ENCODE measurements at places on chromosomes 7 and 10.

- peak; percentile 7 for DNase-seq
Measured at GRCh38 chr7:44060948-44061644, 4.3 kb downstream of the PGAM2 start.

DNA sequence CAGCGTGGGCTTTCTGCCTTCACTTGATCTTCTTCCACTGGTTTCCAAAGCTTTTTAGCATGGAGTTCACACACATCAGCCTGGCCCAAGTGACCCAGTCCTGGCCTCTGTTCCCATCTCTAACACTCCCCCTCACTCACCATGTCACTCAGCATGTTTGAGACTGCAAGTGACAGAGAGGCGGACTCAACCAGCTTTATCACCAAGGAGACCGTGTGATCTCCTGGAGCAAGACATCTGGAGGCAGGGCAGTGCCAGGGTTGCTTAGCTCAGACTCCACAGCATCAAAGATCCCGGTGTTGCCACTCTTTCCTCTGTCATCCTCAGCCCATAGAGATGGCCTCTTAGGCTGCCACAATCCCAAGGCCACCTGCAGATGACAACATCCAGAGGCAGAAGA is 39.4 kb downstream of the FAM241B start:
- no peak for DNase-seq

DNA sequence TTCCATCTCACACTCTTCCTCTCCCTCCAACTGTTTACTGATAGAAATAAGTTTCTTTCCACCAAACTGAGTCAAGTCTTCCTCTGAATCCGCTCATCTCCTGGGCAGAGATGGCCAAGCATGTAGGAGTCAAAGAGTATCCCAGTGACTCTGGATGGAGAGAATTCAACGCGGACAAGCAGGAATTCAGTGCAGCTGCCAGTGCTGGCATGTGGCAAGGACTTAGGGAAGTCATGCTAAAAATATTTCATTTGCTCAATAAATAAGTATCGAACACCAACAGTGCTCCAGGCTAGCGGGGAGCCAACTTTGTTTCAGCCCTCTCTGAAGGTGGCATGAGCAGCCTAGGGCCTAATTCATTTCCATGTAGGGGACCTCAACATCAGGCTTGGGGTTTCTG is 351.6 kb upstream of the ZMIZ1 start:
- DNase-seq: no peak

- no peak for DNase-seq
Measured at GRCh38 chr10:62047228-62047892, 145.9 kb downstream of the ARID5B start.

GRCh38 chr7:128393526-128394330 is 16.1 kb downstream of the IMPDH1 start:
- no peak for DNase-seq

- DNase-seq: no peak
Measured at GRCh38 chr7:74287303-74288033, 1.7 kb upstream of the CLIP2 start.

GRCh38 chr7:65342723-65343629 is 30.7 kb upstream of the ZNF92 start:
- DNase-seq: no peak

DNA sequence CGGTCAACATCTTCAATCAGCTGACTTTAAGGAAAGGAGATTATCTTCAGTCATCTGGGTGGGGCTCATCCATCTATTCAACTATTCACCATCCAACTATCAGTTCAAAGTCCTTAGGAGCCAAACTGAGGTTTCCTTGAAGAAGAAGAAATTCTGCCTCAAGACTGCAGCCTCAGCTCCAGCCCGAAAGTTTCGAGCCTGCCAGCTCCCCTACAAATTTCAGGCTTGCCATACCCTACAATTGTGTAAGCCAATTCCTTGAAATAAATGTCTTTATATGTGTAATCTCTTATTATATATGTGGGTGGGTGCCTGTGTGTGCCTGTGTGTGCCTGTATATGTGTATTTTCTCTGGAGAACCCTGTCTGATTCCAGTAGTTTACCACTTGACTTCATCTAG is 447.8 kb downstream of the INHBA start:
- no peak for DNase-seq
